ENCODE measurements at places on chromosomes 12 and 14. TPM values are rescaled to one million over a fixed set of nuclear protein-coding genes. Genes with fewer than 3 reads are reported as not detected.

PRKCH gene
- 70.9 TPM for total RNA-seq

MYO1A gene
- total RNA-seq: not detected

IL22 gene
- total RNA-seq: not detected

CD69 gene
- 1.7 TPM for total RNA-seq

IQSEC3 gene
- total RNA-seq: 0.04 TPM

PARP11 gene
- 2.3 TPM for total RNA-seq

MYRFL gene
- total RNA-seq: 2.0 TPM

RNU7-1 gene
- total RNA-seq: not detected

Data from lower leg skin (tissue), 4 donors.